ENCODE measurements at places on chromosomes 5 and 9.

DNA sequence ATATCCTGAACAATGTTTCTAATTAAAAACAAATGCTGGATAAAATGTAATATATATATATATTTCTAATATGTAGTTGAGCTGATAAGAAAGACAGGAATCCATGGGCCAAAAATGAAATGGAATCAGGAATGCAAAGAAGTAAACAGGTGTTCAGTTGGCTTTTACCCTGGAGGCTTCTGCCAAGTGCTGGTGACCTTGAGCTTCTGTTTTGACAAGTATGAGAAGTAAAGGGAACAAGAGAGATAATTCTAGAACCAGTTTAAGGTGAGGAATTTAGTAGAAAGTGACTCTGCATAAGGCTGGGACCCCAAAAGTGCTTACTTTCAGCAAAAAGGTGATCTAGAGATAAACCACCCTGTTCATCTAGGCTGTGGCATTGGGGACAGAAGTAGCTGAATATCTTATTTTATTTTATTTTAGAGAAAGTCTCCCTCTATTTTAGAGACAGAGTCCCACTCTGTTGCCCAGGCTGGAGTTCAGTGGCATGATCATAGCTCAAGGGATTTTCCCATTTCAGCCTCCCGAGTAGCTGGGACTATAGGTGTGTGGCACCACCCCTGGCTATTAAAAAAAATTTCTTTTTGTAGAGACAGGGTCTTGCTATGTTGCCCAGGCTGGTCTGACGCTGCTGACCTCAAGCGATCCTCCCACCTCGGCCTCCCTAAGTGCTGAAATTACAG lies 27.0 kb downstream of the DCAF10 start:
- no peak for DNase-seq

DNA sequence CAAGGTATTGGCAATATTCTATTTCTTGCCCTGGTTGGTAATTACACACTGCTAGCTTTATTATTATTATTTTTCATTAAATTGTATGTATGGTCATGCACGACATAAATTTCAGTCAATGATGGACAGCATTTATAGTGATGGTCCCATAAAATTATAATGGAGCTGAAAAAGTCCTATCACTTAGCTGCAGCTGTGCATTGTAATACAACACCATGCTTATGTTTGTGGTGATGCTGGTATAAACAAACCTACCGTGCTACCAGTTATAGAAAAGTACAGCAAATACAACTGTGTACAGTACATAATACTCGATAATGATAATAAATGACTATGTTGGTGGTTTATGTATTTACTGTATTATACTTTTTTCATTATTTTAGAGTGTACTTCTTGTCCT lies 65.5 kb downstream of the NR3C1 start:
- DNase-seq: no peak

DNA sequence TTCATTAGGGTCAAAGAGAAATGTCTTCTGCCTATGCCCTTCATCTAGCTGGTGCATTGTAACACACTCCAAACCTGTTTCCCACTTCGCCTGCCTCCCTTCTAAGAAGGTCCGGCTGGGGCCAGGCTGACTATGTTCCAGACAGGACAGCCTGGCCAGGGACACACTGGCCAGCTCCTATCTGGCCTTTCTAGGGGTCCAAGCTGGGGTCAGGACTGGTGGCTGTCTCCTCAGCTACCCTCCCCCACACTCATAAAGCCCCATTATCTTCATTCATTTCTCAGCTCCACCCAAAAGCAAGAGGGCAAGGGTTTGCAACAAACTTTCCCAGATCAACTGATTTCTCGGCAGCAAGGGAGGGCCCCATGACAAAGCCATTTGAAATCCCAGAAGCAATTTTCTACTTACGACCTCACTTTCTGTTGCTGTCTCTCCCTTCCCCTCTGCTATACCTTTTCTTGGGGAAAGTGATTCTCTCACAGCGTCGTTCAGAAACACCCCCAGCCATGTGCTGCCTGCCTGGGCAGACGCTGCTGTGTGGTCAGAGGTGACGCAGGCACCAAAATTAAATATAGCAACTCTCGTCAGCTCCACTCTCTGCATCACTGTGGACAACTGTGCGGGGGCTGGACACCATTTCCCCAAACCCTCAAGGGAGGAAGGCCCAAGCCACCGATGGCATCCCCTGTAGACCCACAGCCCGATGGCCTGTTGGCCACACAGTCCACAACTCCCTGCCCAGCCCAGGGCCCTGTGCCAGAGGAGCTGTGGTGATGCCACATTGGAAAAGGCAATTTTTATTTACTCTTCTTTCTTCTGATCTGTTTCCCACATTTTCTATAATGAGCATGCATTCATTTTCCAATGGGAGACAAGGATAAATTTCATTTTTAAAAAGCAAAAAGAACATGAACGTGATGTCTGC lies 6.1 kb downstream of the IL13 start:
- DNase-seq: no peak

DNA sequence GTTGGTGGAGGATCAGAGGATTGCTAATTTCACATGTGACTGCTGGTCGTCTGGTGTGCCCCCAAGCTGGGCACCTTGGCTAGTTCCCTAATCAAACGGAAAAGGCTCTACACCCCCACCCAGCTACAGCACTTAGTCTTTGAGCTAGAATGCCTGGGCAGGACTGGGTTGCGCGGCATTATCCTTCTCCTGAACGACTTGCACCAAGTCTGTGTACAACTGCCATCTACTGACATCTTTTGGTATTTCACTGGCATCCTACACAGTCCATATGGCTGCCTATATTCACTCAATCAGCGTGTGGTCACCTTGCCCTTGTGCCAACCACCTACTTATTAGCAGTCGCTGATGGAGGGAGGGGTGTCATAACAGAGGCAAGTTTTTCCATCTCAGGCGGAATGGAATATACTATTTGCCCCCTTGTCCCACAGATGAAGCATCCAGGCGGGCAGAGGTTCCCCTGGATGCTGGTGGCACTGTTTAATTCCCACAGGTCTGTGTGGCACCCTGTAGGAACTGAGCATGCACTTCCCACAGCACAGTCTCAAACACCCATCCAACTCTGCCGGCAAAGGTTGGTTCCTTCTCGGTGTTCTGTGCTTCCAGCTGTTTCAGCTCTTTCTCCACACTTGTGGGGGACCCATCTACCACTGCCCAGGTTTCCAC lies 150.1 kb downstream of the OSTF1 start:
- DNase-seq: no peak

GRCh38 chr9:82334286-82334685 lies 345.7 kb downstream of the SPATA31D1 start:
- DNase-seq: no peak

DNA sequence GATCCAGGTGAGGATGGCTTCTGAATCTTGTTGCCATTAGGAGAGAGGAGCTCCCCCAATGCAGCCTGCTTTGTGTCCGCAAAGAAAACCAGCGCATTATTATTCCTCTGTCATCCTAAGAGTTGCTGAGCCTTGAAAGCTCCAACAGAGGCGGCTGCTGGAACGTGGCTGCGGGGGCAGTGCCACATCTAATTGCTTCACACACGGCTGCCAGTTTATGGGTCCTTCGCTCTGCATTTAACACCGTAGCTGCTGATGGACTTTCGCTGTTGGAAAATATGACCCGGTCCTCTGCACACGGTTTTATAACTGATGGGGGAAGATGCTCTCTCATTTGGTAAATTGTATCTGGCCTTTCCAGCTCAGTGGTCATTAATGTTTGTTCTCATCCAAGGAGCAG lies 38.0 kb downstream of the ZNF622 start:
- DNase-seq: no peak

DNA sequence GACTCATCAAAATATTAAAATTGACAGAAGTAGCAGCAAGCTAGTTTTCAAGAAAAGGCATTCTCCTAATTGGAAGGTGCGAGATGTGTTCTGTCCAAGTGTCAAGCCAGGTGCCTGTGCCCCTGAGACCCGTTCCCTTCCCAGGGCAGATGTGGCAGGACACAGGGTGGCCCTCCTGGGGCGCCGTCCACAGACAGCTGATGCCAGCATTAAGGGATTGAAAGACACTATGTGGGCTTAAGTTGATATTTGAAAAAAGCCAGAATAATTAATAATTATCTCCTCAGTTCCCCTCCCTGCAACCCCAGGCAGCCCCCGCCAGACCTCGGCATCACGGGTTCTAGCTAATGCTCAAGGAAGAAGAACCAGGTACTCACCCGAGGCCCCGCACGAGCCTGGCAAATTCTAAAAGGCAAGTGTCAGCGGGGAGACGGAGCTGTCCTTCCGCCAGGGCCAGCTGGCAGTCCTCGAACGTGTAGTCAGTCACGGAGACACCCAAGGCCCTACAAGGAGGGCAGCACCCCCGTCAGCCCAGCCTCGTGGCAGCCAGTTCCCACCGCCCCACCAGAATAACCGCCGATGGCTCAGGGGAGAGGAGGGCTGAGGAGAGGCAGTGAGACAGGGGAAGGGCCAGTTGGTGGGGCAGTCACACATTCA lies 29.1 kb upstream of the SLC6A3 start:
- no peak for DNase-seq

GRCh38 chr5:40734986-40735385 lies 20.8 kb downstream of the TTC33 start:
- no peak for DNase-seq

GRCh38 chr5:59178482-59178881 lies 595.6 kb downstream of the RAB3C start:
- no peak for DNase-seq

GRCh38 chr5:146283344-146283761 lies 55.3 kb upstream of the POU4F3 start:
- DNase-seq: no peak

DNA sequence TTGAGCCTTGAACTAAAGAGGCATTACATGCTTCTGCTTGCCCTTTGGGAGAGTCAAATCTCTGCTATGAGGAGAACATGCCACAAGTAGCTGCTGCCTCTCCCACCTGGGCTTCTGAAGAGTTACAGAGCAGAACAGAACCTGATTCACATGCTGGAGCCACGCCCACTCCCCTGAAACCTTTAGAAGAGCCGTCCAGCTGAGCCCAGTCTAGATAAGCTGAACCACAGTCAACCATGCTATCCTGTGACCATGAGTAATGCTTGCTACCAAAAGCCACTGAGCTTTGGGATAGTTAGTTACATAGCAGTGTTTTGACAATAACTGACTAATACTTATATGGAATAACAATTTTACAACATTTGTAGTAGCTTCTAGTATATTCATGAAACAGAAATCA lies 111.0 kb upstream of the VCAN start:
- no peak for DNase-seq

GRCh38 chr5:173858021-173858669 lies 30.0 kb upstream of the CPEB4 start:
- DNase-seq: no peak

DNA sequence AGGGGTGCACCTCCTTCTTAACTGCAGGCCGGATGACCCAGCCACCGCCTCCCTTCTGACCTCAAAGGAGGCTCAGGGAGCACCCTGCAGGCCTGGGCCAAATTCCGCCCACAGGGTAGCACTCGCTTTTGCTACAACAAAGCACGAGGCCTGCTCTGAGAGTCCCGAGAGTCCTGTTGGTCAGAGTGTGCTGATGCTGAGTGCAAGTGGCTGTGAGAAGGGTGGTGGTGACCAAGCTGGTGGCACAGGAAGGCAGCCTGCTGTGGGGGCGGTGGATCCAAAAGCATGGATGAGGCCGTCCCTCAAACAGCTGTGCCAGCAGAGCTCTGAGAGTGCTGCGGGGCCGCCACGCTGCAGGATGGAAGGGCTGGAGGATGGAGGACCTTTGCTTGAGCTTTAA lies 101.8 kb downstream of the AK8 start:
- DNase-seq: no peak

- DNase-seq: no peak
Observed at GRCh38 chr9:3999706-4000105, 300.2 kb downstream of the GLIS3 start.

DNA sequence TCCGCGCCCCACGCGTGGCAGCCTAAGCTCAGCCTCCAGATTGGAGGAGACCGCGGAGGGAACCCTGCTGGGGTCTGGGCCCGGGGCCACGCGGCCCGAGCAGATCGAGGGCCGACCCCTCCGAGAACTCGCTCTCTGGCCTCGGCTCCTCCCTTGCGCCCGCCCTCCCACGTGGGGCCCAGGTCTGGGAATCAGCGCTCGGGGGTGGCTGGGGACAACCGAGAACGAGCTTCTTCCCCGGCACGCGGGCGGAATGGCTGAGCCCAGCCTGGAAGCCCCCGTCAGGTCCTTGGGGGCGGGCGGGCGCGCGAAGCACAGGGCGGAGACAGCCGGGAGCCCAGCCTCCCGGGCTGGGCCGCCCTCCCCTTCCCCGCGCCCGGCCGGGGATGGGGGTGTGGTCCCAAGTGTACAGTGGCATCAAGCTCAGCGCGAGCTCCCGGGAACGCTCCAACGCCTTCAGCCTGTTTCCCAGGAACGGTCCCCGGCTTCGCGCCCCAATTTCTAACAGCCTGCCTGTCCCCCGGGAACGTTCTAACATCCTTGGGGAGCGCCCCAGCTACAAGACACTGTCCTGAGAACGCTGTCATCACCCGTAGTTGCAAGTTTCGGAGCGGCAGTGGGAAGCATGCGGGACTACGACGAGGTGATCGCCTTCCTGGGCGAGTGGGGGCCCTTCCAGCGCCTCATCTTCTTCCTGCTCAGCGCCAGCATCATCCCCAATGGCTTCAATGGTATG lies at the start of gene SLC22A4:
Gene SLC22A4 (plus strand): TSS at position 403 of the 736 bp plus-strand sequence. CDS start 223 bp downstream, at position 626.
- peak; percentile 56 for DNase-seq

DNA sequence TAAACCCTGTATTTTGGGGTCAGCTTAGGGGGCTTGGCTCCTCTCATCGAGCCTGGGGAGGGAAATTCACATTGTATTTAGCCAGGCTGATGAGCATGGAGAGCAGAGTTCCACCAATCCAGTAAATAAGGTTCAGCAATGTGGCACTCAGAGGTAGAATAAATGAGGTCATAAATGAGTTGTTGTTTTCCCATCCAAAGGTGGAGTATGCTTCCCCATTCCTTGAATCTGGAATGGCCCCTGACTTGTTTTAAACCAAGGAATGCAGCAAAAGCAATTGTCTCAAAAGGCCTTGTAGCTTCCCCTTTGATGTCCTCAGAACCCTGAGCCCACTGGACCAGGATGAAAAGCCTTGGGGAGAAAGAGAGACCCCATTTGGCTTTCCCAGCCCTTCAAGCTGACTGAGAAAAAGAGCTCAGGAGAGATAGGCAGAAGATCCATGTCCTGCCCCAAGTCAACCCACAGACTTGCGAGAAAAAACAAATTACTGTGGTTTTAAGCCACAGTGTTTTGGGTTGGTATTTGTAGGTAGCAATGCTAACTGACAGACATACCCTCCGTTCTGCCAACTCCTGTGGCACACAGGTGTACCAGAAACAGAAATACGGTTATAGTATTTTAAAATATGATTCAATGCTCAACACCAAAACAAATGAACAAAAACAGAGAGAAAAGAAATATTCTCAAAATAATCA lies 566.0 kb upstream of the DMAC1 start:
- DNase-seq: no peak

DNA sequence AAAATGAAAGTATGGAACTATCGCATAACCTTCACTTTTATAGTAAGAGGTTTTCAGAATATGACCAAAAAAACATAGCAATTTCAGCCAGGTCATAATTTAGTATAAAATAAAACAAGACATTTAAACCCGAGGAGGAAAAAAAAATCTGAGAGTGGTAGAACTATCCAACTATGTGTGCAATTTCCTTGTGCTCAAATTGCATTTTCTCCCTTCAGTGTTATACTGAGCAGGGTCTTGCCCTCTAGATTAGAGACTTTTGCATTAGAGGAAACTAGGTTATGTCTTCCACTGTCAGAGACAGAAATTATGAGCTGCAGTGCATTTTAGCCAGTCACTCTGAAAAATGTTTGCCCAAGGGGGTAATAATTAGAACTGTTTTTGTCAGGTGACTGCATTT lies 330.6 kb downstream of the NR2F1-AS1 start:
- no peak for DNase-seq

GRCh38 chr9:133779081-133779480 lies 40.9 kb upstream of the SARDH start:
- DNase-seq: no peak

- no peak for DNase-seq
Observed at GRCh38 chr5:148811756-148812155, 14.7 kb upstream of the ADRB2 start.

Measured in stimulated activated CD8-positive, alpha-beta memory T cell treated with anti-CD3 and anti-CD28 coated beads, Interleukin-2, amount 100 ng/mL, for 1 hour (primary cell).